ENCODE measurements at places on chromosomes 16 and 17.

DNA sequence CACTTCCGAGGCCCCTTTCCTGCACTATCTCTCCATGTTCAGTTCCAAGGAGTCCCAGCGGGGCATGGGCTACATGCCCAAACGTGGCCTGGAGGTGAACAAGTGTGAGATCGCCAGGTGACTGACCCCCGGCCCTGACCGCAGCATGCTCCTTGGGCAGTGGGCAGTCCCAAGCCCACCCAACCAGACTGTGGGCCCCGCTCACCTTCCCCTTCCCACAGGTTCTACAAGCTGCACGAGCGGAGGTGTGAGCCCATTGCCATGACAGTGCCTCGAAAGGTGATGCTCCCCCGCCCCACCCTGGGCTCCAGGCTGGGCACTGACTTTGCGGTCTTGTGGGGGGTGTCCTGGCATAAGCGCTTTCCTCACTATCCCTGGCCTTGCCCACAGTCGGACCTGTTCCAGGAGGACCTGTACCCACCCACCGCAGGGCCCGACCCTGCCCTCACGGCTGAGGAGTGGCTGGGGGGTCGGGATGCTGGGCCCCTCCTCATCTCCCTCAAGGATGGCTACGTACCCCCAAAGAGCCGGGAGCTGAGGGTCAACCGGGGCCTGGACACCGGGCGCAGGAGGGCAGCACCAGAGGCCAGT, 4.7 kb downstream of the CORO1A start:
- no peak for DNase-seq

DNA sequence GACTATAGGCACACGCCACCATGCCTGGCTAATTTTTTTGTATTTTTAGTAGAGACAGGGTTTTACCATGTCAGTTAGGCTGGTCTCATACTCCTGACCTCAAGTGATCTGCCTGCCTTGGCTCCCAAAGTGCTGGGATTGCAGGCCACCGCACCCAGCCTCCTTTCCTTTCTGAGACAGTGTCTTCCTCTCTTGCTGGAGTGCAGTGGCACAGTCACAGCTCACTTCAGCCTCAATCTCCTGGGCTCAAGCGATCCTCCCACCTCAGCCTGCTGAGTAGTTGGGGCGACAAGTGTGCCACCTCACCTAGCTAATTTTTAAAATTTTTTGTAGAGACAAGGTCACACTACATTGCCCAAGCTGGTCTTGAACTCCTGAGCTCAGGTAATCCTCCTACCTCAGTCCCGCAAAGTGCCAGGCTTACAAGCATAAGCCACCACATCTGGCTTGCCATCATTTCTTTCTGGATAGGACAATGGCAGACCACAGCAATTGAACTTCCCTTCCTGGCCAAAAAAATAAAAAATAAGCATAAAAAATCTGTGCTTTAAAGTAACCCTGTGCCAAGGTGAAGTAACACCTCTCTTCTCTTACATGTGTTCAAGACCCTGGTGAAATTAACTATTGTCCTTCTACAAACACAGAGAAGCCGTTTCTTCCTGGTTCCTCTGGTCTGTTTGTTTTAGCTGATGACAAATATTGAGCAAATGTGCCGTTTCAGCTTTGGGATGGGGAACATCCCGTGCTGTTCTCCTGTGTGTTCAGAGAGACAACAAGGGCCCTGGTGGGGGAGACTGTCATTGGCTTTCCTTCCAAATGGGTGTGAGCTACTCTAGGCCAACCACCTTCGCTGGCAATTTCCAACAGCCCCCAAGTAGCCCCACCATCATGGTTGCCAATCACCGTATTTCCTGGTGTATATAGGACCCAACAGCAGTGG, 60.2 kb downstream of the EMP2 start:
- no peak for DNase-seq

GRCh38 chr17:18011286-18011685, 27.7 kb downstream of the ATPAF2 start:
- no peak for DNase-seq

DNA sequence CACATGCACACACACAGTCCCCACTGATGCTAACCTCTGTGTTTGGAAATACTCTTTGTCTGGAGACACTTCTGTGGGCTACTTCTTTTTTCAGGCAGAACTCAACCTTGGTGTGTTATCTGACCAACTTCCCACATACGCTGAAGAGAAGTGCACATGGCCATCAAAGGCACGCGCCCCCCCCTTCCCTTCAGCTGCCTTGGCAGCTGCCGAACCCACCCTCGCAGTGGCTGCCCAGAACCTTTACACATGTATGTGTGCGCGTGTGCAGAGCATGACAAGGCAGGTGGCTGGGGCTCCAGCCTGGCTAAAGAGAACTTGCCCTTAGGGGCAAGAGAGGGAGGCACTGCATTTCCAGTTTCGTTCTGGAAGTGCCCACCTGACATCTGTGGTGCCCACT, 3.9 kb downstream of the RAPGEFL1 start:
- no peak for DNase-seq

DNA sequence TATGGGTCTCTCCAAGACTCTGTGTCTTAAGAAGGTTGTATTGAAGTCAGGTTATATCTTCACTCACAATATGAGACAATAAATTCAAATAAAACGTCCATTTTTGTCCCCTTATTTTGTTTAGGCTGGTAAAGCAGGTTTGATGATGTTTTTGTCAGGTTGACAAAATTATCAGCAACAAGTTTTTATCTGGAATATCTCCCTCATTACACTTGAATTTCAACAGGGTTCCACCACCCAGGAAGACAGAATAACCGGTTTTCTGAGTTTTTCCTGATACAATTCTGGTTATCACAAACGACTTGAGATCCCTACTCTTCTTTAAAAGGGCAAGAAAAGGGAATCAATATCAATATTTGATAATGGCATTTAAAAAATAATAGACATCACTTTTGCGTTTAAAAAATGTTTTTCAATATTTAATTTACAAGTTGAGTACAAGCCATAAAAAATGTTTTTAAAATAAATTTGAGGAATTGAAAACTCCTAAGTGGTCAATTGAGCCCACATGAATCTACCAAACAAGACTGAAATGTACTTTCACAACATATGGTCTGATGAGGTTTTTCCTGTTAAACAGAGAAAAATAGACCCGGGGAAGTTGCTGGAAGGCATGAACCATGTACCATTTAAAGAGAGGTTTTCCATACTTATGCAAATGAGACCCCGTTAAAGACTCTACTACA, 1.4 kb upstream of the ATP6V0A1 start:
- no peak for DNase-seq

- no peak for DNase-seq
These were observed 11.5 kb downstream of the UBE2G1 start for GRCh38 chr17:4354862-4355514.

DNA sequence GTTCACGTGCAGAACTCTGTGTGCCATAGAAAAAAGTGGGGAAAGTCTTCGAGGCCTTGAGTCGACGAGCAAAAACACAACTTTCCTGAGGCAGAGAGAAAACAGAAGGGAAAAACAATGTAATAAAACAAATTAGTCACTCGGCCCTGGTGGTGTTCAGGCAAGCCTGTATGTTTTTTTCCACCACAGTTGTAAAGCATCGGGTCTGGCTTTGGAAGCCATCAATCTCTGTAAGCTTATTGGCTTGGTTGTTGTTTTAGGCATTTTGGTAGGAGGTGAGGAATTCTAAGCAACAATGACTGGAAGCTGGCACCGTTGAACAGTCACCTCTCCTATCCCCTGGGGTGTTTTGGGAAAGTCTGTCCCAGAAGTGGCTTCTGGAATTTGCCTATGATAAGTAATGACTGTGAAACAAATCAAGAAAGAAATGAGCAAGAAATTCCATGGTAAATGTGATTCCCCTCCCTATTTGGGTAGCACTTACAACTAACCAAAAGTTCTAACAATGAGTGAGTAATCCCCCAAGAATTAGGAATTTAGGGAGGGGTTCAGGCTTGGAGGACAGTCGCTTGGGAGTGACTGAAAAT, 2.8 kb downstream of the CDH13 start:
- DNase-seq, result no peak

- DNase-seq, result no peak
These were observed 37.6 kb downstream of the PGS1 start for GRCh38 chr17:78415821-78416711.

GRCh38 chr16:57152096-57153093, 33.4 kb downstream of the PSME3IP1 start:
- no peak for DNase-seq

DNA sequence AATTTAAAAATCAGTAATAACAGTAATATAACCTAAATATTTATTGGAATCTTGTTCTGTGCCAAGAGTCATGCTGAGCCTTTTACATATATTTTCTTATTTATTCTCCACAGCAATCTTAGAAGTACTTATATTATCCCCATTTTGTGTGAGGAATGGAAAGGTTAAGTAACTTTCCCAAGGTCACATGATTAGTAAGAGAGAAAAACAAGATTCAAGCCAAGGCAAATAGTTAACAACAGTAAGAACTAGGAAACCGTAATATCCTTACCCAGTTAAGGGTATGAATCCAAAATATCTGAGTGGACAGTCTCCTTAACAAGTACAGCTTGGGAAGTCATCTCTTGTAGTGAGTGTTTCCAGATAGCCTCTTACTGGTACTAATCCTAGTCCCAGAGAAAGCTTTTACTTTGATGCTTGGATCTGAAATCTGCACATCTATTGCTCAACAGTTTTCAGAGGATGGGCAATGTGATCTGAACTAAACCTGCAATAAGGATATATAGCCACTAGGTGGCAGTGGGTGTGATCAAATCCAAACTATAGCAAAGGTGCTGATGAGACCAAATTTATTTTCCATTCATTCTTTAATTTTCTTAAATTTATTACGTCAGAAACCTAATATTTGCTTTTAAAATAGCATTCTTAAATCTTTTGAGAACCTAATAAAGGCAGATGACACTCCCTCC, 23.3 kb downstream of the SHISA6 start:
- DNase-seq, result no peak

DNA sequence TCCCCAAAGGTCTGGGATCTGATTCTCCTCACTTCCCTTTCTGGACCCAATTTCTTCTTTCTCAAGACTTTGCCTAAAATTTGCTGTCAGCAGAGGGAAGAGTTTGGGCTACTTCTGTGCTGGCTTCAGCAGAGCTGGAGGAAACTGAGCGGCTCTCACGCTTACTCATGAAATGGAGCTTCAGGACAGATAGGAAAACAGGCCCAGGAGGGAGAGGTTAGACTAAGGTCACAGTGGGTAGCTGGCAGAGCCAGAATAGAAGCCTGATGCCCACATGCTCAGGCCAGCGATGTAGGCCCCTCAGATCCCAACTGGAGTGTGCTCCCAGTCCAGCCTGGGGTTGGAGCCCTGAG, 593 bp downstream of the SLC38A7 start:
- no peak for DNase-seq

DNA sequence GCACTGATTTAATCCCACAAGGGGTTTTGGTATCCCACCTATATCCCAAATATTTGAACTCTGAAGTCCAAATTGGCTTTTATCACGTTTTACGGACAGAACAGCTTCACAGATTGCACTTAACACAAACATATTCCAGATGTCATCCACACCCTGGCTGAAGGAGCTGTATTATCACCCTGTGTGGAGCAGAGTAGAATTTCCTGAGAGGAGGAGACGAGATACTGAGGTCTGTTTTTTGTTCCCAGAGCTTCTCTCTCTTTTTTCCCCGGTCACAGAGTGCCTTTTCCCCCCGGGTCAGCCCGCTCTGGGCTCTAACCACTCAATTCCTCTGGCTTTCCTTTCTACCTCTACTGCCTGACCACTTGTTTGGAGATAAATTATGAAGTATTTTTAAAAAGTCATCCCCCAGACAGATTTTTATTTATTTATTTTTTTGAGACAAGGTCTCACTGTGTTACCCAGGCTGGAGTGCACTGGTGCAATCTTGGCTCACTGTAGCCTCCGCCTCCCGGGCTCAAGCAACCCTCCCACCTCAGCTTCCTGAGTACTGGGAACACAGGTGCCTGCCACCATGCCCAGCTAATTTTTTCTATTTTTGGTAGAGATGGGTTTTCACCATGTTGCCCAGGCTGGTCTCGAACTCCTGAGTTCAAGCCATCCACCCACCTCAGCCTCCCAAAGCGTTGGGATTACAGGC, 30.7 kb downstream of the DNAH2 start:
- no peak for DNase-seq

DNA sequence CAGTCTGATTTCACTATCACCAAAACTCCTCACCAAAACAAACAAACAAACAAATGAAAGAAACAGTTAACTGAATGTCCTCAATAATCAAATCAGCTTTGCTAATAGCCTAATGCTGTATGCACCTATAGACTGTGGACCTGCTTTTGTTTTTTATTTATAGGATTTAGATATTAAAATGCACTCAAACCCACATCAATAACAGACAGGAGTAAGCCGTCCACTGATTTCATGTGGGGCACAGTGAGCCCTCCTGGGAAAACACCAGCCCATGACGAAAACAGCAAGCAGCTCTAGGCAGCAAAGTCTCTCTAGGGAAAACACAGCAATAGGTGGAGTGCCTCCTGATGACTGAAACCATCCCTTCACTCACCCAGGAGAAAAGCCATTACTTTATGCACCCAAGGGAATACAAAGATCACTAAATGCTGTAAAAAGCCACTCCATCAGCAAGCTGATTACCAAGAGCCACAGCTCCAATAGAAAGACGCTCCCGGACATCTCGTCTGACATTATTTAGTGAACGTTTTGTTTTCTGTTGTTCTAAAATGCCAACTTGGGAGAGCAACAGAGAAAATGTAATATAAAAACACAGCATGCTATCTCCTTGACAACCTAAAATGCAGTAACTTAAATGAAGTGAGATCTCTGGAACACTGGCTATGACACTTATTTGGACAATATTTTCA, 47.8 kb downstream of the ANKFY1 start:
- DNase-seq, result no peak

- DNase-seq, result no peak
These were observed 140.0 kb downstream of the CHD9NB start for GRCh38 chr16:52912565-52913173.

GRCh38 chr17:31496601-31497000, 105.1 kb downstream of the RAB11FIP4 start:
- DNase-seq, result no peak

GRCh38 chr17:80779961-80780380, 211.7 kb upstream of the CHMP6 start:
- no peak for DNase-seq

DNA sequence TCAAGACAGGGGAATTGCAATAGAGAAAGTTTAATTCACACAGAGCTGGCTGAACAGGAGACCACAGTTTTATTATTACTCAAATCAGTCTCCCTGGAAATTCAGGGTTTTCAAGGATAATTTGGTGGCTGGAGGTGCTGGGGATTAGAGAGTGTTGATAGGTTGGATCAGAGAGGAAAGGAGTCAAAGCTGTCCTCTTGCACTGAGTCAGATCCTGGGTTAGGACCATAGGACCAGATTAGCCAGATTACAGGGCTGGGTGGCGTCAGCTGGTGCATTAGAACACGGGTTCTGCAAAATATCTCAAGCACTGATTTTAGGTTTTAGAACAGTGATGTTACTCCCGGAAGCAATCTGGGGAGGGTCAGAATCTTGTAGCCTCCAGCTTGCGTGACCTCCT, 1.8 kb upstream of the NSMCE1 start:
- DNase-seq, result no peak

DNA sequence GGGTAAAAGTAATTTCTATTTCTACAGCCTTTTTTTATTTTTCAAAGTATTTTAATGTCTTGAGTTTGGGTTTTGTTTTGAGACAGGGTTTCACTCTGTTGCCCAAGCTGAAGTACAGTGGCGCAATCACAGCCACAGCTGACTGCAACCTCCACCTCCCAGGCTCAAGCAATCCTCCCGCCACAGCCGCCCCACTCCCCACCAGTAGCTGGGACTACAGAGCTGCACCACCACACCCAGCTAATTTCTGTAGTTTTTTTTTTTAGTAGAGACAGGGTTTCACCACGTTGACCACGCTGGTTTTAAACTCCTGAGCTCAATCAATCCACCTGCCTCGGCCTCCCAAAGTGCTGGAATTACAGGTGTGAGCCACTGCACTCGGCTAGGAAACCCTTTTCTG, 44.0 kb downstream of the TUBD1 start:
- DNase-seq, result no peak

GRCh38 chr16:71172481-71173207, 57.9 kb downstream of the HYDIN start:
- no peak for DNase-seq
